Stimulated activated CD4-positive, alpha-beta T cell treated with anti-CD3 and anti-CD28 coated beads, Interleukin-4, amount 100 ng/mL, for 48 hours (primary cell): ENCODE measurements at places on chromosomes 6 and 20.

GRCh38 chr6:90780141-90780540 lies 193.3 kb upstream of the MAP3K7 start:
- no peak for DNase-seq

DNA sequence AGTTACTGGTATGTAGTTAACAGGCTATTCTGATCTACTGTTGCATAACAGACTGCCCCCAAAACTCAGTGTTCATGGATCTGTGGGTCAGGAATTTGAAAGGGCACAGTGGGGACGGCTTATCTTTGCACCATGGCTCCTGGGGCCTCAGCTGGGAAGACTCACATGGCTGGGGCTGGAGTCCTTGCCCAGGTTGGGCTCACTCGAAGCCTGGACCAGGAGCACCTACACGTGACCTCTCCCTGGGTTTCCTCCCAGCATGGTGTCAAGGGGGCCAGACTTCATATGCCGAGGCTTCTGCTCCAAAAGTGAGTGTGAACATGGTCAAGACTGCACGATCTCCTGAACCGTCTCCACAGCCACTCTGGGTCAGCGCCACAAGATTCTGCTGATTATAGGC lies 11.7 kb downstream of the SYNDIG1 start:
- no peak for DNase-seq

GRCh38 chr6:163999475-164000125 lies 585.1 kb downstream of the QKI start:
- DNase-seq = no peak

GRCh38 chr6:118746825-118747174 lies 95.4 kb upstream of the CEP85L start:
- no peak for DNase-seq

GRCh38 chr6:93407186-93407585 lies 12.2 kb downstream of the EPHA7 start:
- no peak for DNase-seq

- DNase-seq = no peak
Measured at GRCh38 chr6:166351715-166352285, 9.5 kb upstream of the SFT2D1 start.

- DNase-seq = no peak
Measured at GRCh38 chr20:58374027-58374850, 14.8 kb upstream of the VAPB start.

DNA sequence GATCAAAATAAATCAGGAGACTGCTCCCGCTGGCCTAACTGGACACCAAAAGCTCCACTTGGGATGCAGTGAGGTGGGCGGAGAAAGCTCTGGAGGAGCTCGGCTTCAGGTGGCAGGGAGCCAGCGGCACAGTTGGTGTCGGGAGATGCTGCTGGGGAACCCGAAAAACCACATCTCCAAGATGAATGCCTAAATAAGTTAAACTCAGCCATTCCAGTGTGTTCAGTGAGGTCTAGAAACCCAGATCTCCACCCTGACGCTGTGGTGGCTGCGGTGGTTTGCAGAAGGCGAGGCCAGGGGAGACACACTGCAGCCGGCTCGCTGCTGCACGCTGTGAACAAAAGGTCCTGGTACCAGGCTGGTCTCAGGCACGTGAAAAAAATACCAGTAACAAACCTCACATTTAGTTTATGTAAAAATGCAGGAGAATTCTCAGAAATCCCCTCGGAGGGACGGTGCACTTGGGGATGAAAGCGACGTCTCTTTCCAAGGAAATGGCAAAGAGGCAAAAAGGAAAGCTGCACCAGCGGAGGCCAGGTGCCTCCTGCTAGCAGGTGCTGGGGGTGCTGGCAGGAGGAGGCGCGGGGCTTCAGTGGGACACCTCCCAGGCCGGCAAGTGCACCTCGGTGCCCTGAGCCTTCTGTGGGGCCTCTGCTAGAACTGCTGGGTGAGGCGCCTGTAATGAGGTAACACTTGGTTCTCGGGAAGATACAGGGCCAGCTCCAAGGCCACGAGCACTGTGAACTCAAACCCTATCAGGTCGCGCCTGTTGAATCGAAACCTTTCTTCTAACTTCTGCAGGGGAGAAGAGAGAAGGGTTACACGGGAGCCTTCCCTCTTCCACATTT lies 3.6 kb downstream of the RPS21 start:
- no peak for DNase-seq
